ENCODE measurements at places on chromosomes 1 and 21. TPM values are rescaled to one million over a fixed set of nuclear protein-coding genes. Genes with fewer than 3 reads are reported as not detected.

GRCh38 chr1:192232817-192233417, 74.7 kb downstream of the RGS18 start:
- no peak for DNase-seq
- H3K27ac ChIP-seq = no peak overlapping the region
- H3K36me3 ChIP-seq = no peaks in the 10 kb centered on the region
- H3K4me1 ChIP-seq = no peaks in the 10 kb centered on the region
- H3K27me3 ChIP-seq = no peaks in the 10 kb centered on the region
- H3K4me3 ChIP-seq = no peak overlapping the region

DNA sequence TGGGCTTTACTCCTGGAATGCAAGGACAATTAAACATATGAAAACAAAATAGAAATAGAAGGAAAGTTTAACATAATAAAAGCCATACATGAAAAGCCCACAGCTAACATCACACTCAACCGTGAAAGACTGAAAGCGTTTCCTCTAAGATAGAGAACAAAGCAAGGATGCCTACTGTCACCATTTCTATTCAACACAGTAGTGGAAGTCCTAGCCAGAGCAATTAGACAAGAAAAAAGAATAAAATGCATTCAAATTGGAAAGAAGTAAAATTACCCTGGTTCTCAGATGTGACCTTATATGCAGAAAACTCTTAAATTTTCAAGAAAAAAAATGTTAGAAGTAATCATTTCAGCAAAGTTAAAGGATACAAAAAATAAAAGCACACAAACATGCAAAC, 34.0 kb downstream of the ZNF644 start:
- no peaks in the 10 kb centered on the region for H3K36me3 ChIP-seq
- no peak overlapping the region for H3K4me3 ChIP-seq
- DNase-seq = no peak
- H3K27me3 ChIP-seq = no peaks in the 10 kb centered on the region
- no peaks in the 10 kb centered on the region for H3K4me1 ChIP-seq

The B3GALT5 gene
- not detected for total RNA-seq

The C1orf50 gene
- 5.2 TPM for total RNA-seq

GRCh38 chr1:112713466-112714312, 1.4 kb downstream of the PPM1J start:
- H3K4me1 ChIP-seq = no peaks in the 10 kb centered on the region
- H3K27me3 ChIP-seq = no peaks in the 10 kb centered on the region
- DNase-seq = peak; percentile 63
- H3K4me3 ChIP-seq = peak overlapping the region; percentile 89

DNA sequence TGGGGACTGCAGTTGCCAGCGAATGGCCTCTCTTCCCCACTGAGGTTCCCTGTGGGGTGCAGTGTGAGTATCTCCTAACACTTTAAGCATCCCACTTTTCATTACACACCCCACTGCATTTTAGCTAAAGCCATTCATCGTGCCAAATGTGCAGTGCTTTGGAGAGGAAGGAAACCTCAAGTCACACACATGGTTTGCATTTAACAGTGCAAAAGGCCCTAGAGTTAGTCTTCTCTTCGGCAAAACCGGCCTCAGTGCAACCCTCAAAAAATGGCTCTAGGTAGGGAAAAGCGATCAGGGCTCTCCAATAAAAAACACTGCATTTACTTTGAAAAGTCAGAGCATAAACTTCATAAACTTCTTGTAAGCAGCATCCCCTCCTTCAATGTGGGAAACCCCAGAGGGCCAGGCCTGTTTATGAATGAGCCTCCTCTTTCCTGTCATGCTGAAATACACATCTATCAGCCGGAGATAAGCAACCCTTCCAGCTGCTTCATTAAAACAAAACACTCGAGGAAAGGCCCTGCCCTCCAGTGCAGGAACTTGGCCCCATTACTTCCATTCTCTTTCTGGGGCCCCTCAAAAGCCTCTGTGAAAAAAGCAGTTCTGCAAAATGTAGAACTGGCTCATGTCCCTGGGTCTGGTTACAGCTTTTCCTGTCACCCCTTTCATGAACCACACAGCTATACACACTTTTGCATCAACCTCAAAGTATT, 184.0 kb downstream of the CDC7 start:
- DNase-seq = no peak
- H3K4me1 ChIP-seq = no peaks in the 10 kb centered on the region
- H3K4me3 ChIP-seq = no peak overlapping the region
- H3K36me3 ChIP-seq = no peaks in the 10 kb centered on the region

- H3K4me1 ChIP-seq = peaks cover 2% of the 10 kb centered on the region
- no peak overlapping the region for H3K4me3 ChIP-seq
- H3K36me3 ChIP-seq = no peaks in the 10 kb centered on the region
- H3K27me3 ChIP-seq = no peaks in the 10 kb centered on the region
- no peak for DNase-seq
Measured at GRCh38 chr1:17217607-17218006, 12.7 kb downstream of the PADI1 start.

DNA sequence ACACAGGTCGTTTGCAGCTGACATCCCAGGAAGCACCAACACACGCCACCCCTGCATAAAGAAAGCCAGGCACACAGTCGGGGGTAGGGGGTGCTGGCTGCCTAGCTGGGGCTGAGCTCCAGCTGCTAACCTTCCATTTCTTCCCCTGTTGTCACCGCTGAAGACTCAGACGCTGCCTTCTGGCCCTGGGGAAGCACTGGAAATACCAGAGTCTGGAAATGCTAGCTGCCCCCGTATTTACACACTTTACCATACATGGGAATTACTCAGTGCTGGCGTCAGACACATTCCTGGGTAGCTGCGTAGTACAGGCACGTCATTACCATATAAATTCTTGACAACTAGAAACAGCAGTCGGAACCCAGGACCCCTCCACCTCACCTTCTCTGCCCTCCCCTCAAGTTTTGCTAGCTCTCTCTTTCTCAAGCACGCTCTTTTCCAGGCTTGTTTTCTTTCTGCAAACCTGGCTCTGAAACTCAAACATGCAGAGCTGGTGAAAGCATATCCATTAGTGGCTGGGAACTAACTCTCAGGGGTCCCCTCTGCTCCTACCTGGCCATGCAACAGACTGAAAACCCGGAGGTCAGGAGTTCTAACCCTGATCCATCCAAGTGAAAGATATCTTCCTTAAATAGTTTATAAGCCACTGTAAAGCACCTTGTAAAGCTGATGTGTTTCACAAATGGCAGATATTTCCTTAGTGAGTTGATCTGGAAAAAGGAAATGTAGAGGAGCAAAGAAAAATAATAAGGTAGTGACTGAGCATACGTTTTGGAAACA, 3.3 kb downstream of the CSRP1 start:
- H3K4me1 ChIP-seq = peaks cover 27% of the 10 kb centered on the region
- peak overlapping the region; percentile 99 for H3K27ac ChIP-seq
- H3K36me3 ChIP-seq = no peaks in the 10 kb centered on the region
- no peak for DNase-seq

DNA sequence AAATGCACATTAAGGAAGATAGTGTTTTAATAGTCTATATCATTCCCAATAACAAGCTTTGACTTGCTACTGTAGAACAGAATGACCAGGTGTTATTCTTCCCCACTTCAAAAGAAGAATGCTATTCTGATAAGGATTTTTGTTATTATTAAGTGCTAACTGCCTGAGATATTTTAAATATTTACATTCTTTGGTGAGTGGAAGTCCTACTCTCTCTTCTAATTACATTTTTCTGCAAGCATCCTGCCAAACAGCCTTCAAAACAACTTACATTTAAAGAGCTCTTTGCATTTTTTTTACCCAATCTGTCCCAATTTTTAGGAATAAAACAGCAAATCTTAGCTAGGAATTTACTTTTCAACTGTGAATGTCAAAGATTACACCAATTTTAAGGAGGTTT, 23.5 kb upstream of the SYDE2 start:
- no peaks in the 10 kb centered on the region for H3K36me3 ChIP-seq
- no peak overlapping the region for H3K27ac ChIP-seq
- no peaks in the 10 kb centered on the region for H3K27me3 ChIP-seq
- no peak overlapping the region for H3K4me3 ChIP-seq
- no peak for DNase-seq
- no peaks in the 10 kb centered on the region for H3K4me1 ChIP-seq

DNA sequence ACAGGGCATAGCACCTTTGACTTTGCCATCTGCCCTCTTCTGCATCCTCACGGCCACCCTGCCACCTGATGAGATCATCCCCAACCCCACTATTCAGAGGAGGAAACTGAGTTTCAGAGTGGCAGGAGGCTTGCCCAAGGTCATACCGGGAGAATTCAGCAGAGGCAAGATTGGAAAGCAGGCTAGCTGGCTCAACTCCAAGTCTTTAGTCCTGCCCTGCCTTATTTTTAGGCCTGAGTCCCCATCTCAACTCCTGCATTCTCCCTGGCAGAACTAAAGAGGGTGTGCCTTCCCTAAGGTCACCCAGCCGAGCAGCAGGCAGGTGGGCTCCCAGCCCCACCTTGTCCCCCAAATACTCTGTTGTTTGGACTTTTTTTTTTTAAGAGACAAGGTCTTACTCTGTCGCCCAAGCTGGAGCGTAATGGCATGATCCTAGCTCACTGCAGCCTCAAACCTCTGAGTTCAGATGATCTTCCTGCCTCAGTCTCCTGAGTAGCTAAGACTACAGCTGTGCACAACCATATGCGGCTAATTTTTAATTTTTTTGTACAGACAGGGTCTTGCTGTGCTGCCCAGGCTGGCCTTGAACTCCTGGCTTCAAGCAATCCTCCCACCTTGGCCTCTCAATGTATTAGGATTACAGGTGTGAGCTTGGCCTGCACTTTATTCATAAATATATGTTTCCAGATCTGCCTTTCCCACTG, 13.8 kb upstream of the FGR start:
- no peak for DNase-seq
- no peaks in the 10 kb centered on the region for H3K4me1 ChIP-seq
- H3K36me3 ChIP-seq = no peaks in the 10 kb centered on the region
- H3K27me3 ChIP-seq = no peaks in the 10 kb centered on the region
- H3K27ac ChIP-seq = no peak overlapping the region

DNA sequence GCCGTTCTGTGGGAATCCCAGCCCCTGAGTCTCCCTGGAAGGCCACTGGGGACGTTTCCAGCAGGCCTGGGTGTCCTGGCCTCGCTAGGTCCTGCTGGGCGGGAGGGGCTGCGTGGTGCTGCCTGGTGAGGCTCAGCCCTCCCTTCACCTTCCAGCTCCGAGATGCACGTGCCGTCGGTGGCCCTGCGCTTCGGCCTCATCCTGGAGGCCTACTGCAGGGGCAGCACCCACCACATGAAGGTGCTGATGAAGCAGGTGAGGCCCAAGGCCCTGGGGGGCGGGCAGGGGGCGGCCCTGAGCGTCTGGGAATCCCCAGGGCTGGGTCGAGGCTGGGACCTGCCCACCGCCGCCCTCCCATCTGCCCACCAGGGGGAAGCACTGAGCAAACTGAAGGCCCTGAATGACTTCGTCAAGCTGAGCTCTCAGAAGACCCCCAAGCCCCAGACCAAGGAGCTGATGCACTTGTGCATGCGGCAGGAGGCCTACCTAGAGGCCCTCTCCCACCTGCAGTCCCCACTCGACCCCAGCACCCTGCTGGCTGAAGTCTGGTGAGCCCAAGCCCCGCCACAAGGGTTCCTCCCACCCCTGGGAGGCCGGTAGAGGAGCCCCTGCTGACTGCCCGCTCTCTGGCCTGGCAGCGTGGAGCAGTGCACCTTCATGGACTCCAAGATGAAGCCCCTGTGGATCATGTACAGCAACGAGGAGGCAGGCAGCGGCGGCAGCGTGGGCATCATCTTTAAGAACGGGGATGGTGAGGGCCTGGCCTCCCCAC, 70.3 kb downstream of the PIK3CD start:
- no peaks in the 10 kb centered on the region for H3K36me3 ChIP-seq
- no peak overlapping the region for H3K4me3 ChIP-seq

GRCh38 chr21:42433946-42434551, 30.3 kb downstream of the UBASH3A start:
- H3K27ac ChIP-seq = no peak overlapping the region
- no peaks in the 10 kb centered on the region for H3K4me1 ChIP-seq
- no peaks in the 10 kb centered on the region for H3K36me3 ChIP-seq
- peaks cover 3% of the 10 kb centered on the region for H3K27me3 ChIP-seq

The IL22RA1 gene
- 0.73 TPM for total RNA-seq

GRCh38 chr1:151067185-151067584, 3.4 kb upstream of the GABPB2 start:
- no peak for DNase-seq
- H3K4me3 ChIP-seq = no peak overlapping the region
- no peaks in the 10 kb centered on the region for H3K4me1 ChIP-seq
- H3K27me3 ChIP-seq = no peaks in the 10 kb centered on the region
- no peak overlapping the region for H3K27ac ChIP-seq

- H3K36me3 ChIP-seq = no peaks in the 10 kb centered on the region
- H3K27me3 ChIP-seq = no peaks in the 10 kb centered on the region
- H3K27ac ChIP-seq = peak overlapping the region; percentile 96
- DNase-seq = no peak
- no peaks in the 10 kb centered on the region for H3K4me1 ChIP-seq
- peak overlapping the region; percentile 58 for H3K4me3 ChIP-seq
Measured at GRCh38 chr1:205632669-205633169, 908 bp upstream of the ELK4 start.

DNA sequence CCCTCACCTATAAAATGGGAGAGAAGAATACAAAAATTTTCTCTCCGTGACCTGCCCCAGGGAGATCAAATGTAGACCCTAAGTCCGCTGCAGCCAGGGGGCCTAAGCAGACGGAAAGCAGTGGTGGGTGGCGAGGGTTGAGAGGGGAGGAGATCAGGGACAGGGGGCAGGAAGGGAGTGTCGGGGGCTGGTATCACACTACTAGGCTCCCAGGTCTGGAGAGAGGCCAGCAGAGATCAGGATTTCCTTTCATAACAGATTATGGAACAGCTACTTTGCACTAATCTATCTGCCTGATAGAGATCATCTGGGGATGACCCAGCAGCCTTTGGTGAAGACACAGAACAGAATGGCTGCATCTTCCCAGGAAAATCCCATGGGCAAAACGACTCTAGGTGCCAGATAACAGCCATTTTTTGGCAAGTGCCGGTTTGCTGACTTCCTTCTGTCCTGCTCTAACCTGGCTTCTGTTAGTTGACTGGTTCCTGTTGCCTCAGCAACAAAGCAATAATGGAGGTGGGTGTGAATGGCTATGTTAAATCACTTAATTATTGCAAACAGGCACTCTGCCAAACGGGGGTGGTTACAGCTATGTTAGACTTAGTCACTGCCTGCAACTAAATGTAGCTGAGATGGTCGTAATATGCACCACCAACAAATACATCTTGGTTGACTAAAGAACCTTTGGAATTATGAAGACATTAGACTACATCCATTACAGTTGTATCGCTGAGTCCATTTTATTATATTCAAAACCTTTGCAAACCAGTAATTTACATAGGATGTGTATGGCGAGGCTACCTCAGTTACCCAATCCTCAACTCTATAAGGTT, 30.0 kb upstream of the EPS8L3 start:
- no peaks in the 10 kb centered on the region for H3K27me3 ChIP-seq
- DNase-seq = peak; percentile 77
- H3K36me3 ChIP-seq = no peaks in the 10 kb centered on the region
- H3K4me3 ChIP-seq = no peak overlapping the region
- H3K4me1 ChIP-seq = peaks cover 24% of the 10 kb centered on the region

- no peaks in the 10 kb centered on the region for H3K4me1 ChIP-seq
- H3K27me3 ChIP-seq = no peaks in the 10 kb centered on the region
Measured at GRCh38 chr21:25360593-25360992, 246.7 kb downstream of the MRPL39 start.

The NBL1 gene
- 111 TPM for total RNA-seq

The SFPQ gene
- total RNA-seq = 269 TPM

The UBL4B gene
- 0.96 TPM for total RNA-seq

GRCh38 chr1:84936116-84936810, 43.3 kb upstream of the LPAR3 start:
- no peaks in the 10 kb centered on the region for H3K4me1 ChIP-seq
- DNase-seq = peak; percentile 24
- no peaks in the 10 kb centered on the region for H3K27me3 ChIP-seq

The CLIC4 gene
- total RNA-seq = 217 TPM

Data from breast epithelium (tissue), 4 donors.